ENCODE measurements at places on chromosomes 2 and 18.
A peak's percentile ranks its signal among the peaks of the same experiment; 100 is the strongest.

DNA sequence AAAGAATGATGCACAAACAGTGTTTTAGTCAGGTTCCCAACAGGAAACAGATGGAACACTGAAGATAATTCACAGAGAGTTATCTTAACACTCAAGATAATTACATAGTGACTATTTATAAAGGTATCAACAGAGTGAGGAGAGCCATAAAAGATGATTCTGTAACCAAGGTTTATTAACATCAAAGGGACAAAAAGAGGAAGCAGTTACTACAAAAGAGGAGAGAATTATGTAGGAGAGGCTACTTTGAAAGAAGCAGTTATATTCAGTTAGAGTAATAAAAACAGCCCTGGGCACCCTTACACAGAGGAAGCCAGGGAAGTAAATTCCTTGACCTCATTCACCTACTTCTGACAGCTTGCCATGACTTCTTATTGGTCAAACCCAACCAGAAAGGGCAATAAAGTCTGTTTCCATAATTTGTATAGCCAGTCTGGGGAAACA is 326.5 kb upstream of the SLC39A10 start:
- no peak for DNase-seq

GRCh38 chr18:34322365-34323289 is 97.9 kb upstream of the NOL4 start:
- DNase-seq: no peak

GRCh38 chr18:59932401-59932800 is 32.6 kb downstream of the PMAIP1 start:
- DNase-seq: no peak

DNA sequence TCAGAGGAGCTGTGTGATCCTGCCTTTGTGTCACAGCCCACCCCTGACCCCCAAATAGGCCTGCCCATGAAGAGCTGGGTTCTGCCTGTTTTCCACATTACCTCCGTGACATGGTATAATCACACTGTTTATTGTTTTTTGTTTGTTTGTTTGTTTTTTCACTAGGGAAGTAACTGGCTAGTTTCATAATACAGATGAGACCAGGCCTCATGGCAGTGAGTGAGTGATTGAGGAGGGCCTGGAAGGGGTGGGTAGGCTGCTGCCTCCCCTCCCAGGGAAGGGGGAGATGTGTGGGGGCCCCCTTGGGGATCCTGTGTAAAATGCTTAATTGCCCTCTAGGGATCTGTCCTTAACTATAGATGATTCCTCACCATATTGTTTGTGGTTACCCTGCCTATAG is 190.5 kb downstream of the LDLRAD4 start:
- no peak for DNase-seq

DNA sequence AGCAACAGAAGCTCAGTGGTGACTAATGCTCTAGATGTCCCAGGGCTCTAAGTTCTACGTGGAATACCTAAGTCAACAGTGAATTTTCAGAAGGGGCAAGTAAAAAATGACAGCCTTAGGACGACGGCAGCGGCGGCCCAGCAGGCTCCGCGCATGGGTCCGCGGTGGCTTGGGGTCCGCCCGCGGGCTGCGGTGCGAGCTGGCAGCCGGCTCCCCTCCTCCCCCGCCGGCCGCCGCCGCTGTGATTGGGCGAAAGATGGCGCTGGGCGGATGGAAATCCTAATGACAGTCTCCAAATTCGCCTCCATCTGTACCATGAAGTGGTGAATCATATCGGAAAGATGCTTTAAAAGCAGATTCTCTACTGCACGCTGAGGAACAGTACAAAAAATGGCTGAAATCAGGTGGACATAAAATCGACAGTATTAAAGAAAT is 74.7 kb downstream of the HNRNPLL start:
- peak; percentile 33 for DNase-seq

DNA sequence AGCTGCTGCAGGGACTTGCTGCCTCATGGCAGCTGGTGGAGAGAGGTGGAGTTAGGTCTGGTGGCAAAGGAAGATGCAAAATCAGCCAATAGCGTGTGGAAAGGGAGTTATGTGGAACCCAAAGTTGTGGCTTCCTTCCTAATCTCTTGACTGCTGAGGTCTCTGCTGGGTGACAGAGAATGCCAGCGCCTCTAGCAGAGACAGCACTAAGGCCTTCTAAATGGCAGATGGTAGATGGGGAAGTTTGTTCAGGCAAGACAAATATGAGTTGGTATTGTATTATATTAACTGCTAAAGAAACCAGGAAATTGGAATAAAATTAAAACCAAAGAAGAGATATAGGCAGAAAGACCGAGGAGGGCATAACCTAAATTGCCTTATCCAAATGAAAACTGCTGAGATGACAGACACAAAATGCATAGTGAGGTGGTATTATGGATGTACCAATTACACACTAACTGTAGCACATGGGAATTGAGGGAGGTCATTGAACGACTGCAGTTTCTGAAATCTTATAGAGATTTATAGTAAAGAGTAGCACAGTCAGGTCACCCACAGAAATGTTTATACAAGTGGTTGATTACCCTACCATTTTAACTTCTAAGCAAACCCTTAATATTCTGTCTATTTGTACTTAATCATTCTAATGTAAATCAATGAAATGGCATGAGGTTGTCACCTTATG is 246.6 kb upstream of the SESTD1 start:
- DNase-seq: no peak

- no peak for DNase-seq
Observed at GRCh38 chr18:9735879-9736278, 27.8 kb downstream of the RAB31 start.
